DND-41 (cell line): ENCODE measurements at places on chromosomes 2 and 18.

DNA sequence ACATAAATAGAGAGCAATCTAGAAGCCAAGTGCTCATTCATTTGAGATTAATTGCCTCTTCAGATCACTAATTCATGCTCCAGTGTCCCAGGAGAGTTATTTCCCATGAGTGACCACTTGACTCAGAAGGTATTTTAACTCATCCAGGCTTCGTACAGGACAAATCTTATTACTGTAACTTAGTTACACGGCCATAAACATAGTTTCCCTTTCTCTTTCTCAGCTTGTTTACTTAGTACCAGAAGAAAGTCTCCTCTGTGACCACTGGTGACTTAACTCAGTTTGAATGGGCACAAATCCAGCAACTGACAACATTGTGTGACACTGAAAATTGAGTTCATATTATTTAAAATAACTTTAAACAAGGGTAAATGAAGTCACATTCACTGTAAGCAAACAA, 25.3 kb downstream of the MMADHC start:
- no peak for DNase-seq

GRCh38 chr18:54942569-54942968, 16.7 kb downstream of the CCDC68 start:
- DNase-seq = no peak

DNA sequence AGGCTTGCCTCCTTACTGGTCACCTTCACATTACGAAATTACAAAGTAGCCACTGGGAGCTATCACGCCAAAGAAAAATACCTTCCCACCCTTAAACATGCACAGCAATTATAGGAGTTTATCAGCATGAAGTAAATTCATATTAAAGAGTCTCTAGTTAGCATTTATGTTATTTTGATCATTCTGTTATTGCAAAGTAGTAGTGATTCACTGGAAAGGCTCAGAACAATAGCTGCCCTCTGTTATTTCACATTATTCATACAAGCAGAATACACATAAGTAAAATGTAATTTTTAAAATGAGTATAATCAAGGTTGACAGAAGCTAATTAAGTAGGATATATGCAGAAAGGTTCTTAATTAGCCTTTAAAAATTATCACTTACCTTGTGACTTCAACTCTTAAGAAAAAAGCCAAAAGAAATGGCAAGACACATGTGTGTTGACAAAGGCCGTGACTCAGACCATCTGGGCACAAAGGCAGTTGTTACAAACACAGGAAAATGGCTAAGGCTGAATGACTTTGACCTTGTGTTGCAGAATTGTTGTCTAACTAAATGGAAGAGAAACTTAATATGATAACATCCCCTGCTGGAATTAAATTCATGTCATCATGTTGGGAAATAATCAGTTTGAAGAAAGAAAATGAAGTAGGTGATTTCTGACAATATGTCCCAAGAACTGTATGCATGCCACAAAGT, 108.3 kb downstream of the ARL6IP6 start:
- DNase-seq = no peak

- no peak for DNase-seq
Observed at GRCh38 chr2:65292106-65292400, 64.4 kb downstream of the ACTR2 start.

- DNase-seq = no peak
Observed at GRCh38 chr2:60350791-60351190, 202.7 kb downstream of the BCL11A start.

DNA sequence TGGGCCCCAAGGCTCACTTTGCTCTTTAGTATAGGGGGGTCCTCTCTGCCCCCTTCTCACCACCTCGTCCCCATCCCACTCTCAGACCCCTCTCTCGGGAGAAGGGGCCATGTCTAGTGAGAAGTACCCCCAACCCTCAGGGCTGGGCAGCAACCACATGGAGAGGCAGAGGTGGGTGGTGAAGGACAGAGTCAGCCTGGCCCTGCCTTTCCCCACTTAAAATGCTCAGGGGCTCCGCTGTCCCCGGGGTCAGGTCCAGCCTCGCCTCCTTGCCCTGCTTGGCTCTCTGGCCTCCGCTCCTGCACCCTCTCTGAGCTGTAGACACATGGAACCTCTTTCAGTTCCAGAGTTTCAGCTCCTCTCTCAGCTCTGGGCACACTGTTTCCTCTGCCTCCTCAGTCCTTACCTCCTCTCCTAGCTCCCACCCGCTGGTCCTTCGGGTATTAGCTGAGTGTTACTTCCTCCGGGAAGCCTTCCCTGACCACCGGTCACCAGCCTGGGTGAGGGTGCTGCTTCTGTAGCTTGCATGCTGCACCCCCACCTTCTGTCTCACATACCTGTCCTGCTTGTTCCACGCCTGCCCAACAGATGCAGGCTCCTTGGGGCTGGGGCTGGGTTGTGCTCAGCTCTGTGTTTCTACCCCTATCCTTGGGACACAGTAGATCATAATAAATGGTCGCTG, 79.5 kb upstream of the OTOF start:
- DNase-seq = no peak
